Left ventricle myocardium inferior (tissue), 1 donor: ENCODE measurements at places on chromosomes 3 and 15. TPM values are rescaled to one million over a fixed set of nuclear protein-coding genes. Genes with fewer than 3 reads are reported as not detected.
A peak's percentile ranks its signal among the peaks of the same experiment; 100 is the strongest.

GRCh38 chr3:104909721-104910120 lies 457.0 kb upstream of the ALCAM start:
- H3K36me3 ChIP-seq: no peaks in the 10 kb centered on the region
- no peak for DNase-seq
- no peaks in the 10 kb centered on the region for H3K27me3 ChIP-seq
- no peak overlapping the region for H3K27ac ChIP-seq
- H3K4me1 ChIP-seq: peaks cover 3% of the 10 kb centered on the region

DNA sequence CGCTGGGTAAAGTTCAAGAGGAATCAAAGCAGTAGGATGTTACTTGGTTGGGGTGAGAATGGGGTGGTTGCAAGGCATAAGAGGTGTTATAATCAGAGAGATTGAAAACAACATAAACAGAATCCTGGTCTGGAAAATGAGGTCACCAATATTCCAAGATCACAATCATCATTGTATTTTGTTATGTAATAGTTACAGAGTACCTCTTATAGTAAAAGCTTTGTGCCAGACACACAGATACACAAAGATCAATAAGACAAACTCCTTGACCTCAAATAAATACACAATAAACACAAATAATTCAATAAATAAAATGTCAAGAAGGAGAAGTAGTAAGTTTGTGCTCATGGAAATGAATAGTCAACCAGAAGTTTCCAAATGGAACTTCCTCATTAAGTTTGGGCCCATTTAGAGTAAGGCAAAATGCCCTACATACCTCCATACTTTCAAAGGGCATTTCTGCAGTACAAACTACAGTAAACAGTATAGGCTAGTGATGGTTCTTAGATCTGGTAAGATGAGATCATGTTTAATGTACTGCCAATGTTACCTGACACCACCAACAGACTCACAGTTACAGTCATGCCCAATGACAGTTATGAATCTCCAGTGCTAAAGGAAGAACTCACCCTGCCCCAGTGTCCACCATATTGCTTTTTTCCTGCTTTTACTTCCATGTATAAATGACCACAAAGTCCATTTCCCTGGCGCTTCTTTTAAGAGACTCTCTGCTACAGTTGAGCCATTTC lies 93.4 kb downstream of the KCNMB2 start:
- peaks cover 3% of the 10 kb centered on the region for H3K4me1 ChIP-seq
- H3K36me3 ChIP-seq: no peaks in the 10 kb centered on the region
- H3K4me3 ChIP-seq: no peak overlapping the region
- DNase-seq: no peak
- no peaks in the 10 kb centered on the region for H3K27me3 ChIP-seq

DNA sequence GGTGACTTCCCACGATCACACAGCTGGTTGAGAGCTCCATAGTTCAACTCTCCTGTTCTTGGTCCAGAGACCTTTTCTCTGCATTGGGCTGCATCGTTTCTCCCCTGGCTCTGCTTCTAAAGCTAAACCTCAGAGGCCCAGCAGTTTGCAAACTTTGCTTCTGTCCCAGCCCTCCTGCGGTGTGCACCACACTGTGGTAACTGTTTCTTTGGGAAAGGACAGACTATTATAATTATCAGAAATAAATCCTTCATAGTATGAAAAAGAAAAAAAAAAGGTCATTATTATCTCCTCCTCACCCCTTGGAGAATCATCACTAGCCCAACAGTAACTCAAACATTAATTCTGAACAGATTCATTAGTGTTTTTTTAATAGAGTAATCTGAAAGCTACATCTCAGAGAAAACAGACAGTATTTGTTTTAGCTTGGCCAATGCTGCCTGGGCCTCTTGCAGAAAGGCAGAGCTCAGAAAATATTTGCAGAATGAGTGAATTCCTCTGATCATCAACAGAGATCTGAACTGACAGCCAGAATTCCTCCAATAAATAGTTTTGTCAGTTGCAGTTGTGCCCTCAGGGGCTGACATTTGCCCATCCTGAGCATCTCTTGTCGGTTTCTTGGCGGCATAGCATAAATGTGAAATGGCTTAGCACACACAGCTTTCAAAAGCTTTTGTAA lies 52.9 kb downstream of the BFSP2 start:
- H3K4me1 ChIP-seq: no peaks in the 10 kb centered on the region
- no peak overlapping the region for H3K4me3 ChIP-seq
- H3K27ac ChIP-seq: no peak overlapping the region
- DNase-seq: no peak
- H3K36me3 ChIP-seq: no peaks in the 10 kb centered on the region

DNA sequence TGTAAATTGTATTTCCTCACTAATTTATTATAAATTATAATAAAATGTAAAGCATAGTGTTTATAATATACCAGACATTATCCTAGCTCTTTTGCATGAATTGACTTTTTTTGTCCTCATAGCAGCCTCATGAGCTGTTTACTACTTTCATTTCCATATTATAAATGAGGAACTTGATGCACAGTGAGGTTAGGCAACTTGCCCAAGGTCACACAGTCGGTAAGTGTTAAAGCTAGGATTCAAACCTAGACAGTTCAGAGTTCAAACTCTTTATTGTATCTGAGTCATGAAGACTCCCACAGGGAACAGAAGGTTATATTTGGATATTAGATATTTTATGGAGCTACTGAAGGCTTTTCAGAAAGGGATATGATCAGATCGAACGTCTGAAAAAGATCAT lies 322.2 kb upstream of the SATB1 start:
- DNase-seq: no peak
- H3K4me1 ChIP-seq: no peaks in the 10 kb centered on the region
- no peak overlapping the region for H3K4me3 ChIP-seq
- H3K27me3 ChIP-seq: no peaks in the 10 kb centered on the region
- no peaks in the 10 kb centered on the region for H3K36me3 ChIP-seq

- H3K4me1 ChIP-seq: no peaks in the 10 kb centered on the region
- H3K4me3 ChIP-seq: no peak overlapping the region
- no peaks in the 10 kb centered on the region for H3K27me3 ChIP-seq
- H3K27ac ChIP-seq: no peak overlapping the region
- H3K36me3 ChIP-seq: no peaks in the 10 kb centered on the region
Measured at GRCh38 chr3:115487968-115488367, 135.3 kb upstream of the GAP43 start.

GRCh38 chr15:89502867-89503595 lies 6.6 kb upstream of the RHCG start:
- no peaks in the 10 kb centered on the region for H3K4me1 ChIP-seq
- peaks cover 75% of the 10 kb centered on the region for H3K27me3 ChIP-seq
- no peak overlapping the region for H3K4me3 ChIP-seq

- H3K4me3 ChIP-seq: no peak overlapping the region
- peaks cover 7% of the 10 kb centered on the region for H3K4me1 ChIP-seq
- no peaks in the 10 kb centered on the region for H3K27me3 ChIP-seq
- peaks cover 32% of the 10 kb centered on the region for H3K36me3 ChIP-seq
Measured at GRCh38 chr15:56232058-56232457, 11.6 kb downstream of the RFX7 start.

DNA sequence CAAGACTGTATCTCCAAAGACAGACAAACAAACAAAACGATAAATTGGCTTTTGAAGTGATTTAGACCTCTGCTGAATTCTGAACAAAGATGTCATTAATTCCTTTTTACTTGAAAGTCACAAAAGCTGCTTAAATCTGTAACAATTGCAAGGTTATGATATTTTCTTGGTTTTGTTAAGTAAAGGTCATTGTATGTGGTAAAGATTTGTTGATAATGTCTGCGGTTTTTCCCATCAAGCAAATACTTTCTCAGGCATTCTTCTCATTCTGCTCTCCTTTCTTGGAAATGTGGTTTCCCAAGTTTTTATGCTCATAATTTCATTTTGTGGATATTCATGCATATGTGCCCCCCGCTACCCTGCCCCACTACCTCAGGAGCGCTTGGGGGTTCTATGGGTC lies 116.5 kb downstream of the SLMAP start:
- no peak for DNase-seq
- H3K27ac ChIP-seq: no peak overlapping the region
- peaks cover 8% of the 10 kb centered on the region for H3K4me1 ChIP-seq
- no peaks in the 10 kb centered on the region for H3K27me3 ChIP-seq
- H3K4me3 ChIP-seq: no peak overlapping the region
- H3K36me3 ChIP-seq: peaks cover 31% of the 10 kb centered on the region

GRCh38 chr3:178067721-178068120 lies 468.5 kb upstream of the KCNMB2 start:
- H3K27ac ChIP-seq: no peak overlapping the region
- H3K4me3 ChIP-seq: no peak overlapping the region
- no peaks in the 10 kb centered on the region for H3K36me3 ChIP-seq
- H3K4me1 ChIP-seq: peaks cover 3% of the 10 kb centered on the region

The ZCWPW2 gene
- total RNA-seq: 2.2 TPM

GRCh38 chr3:123559040-123559861 lies 25.6 kb downstream of the HACD2 start:
- H3K27me3 ChIP-seq: no peaks in the 10 kb centered on the region
- no peaks in the 10 kb centered on the region for H3K4me1 ChIP-seq
- no peaks in the 10 kb centered on the region for H3K36me3 ChIP-seq
- no peak for DNase-seq
- no peak overlapping the region for H3K4me3 ChIP-seq

GRCh38 chr15:76512971-76513370 lies 176.4 kb downstream of the ISL2 start:
- H3K36me3 ChIP-seq: no peaks in the 10 kb centered on the region
- no peak overlapping the region for H3K27ac ChIP-seq

The C2CD4A gene
- total RNA-seq: not detected

GRCh38 chr3:144177649-144178048 lies 206.0 kb downstream of the DIPK2A start:
- no peaks in the 10 kb centered on the region for H3K27me3 ChIP-seq
- H3K4me3 ChIP-seq: no peak overlapping the region
- DNase-seq: no peak
- no peaks in the 10 kb centered on the region for H3K4me1 ChIP-seq

DNA sequence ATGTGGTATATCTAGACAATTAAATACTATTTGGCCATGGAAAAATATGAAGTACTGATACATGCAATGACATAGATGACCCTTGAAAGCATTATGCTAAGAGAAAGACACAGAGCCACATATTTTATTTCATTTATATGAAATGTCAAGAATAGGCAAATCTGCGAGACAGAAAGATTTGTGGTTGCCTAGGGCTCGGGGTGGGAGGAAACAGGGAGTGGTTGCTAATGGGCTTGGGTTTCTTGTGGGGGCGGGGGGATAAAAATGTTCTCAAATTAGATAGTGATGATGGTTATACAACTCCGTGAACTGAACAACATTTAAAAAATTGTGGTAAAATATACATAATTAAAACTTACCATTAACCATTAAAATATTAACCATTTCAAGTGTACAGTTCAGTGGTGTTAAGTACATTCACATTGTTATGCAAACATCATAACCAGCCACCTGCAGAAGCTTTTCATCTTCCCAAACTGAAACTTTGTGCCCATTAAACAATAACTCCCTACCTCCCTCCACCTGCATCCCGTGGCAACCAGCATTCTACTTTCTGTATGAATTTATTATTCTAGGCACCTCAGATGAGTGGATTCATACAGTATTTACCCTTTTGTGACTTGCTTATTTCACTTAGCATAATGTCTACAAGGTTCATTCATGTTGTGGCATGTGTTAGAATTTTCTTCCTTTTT lies 24.3 kb upstream of the ANP32A start:
- no peak overlapping the region for H3K4me3 ChIP-seq
- no peak overlapping the region for H3K27ac ChIP-seq
- peaks cover 9% of the 10 kb centered on the region for H3K4me1 ChIP-seq
- no peaks in the 10 kb centered on the region for H3K36me3 ChIP-seq

The GPR27 gene
- 7.3 TPM for total RNA-seq

The CPLX3 gene
- total RNA-seq: 1.2 TPM

The MME gene
- total RNA-seq: 2.8 TPM

DNA sequence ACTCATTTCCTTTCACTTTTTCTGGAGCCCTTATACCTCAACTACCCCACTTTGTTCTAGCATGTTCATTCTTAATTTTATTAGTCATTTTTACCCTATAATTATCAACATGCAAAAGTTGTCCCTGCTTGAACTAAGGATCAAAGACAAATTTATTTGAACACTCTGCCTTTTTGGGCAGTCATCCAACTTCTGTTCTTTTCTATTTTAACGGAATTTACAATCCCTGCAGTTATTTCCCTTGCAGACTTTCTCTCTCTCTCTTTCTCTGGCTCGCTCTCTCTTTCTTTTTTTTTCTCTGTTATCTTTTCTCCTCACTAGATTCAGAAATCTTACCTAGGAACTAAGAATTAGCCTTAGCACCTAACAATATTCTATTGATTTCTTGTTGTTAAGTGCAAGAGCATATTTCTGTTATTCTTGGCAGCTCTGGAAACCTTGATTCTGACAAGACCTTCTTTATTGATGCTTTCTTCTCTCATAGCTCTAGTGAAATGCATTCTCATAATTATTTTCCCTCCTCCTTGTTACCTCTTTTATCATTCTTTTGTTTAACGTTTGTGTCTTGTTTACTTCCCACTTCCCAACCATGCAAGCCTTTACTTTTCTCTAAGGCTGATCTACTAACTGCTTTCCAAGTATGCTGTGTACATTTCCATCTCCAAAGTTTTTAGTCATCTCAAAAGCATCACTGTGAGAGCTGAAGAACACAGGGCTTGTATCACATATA lies 951.6 kb downstream of the DIPK2A start:
- H3K4me1 ChIP-seq: no peaks in the 10 kb centered on the region
- no peak overlapping the region for H3K4me3 ChIP-seq
- no peaks in the 10 kb centered on the region for H3K27me3 ChIP-seq

GRCh38 chr3:73073091-73073707 lies 11.7 kb downstream of the EBLN2 start:
- no peaks in the 10 kb centered on the region for H3K27me3 ChIP-seq
- H3K4me1 ChIP-seq: peaks cover 37% of the 10 kb centered on the region
- H3K27ac ChIP-seq: no peak overlapping the region
- no peaks in the 10 kb centered on the region for H3K36me3 ChIP-seq
- DNase-seq: no peak

DNA sequence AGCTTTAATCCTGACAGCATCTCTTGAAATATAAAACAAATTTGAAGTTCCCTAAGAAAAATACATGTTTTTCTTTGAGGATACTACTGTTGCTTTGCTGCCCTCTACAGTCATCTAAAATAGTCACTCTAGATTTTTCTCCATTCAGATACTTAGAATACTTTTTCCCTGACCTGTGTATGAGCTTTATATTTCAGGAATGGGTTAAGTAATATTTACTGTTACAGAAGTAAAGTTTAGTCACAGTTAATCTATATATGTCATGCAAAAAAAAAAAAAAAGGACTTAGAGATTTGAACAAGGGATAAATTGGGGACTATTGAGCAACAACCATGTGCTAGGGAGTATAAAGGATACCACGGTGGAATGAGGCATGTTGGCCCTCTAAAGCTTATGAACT lies 8.8 kb downstream of the NECTIN3 start:
- DNase-seq: no peak
- no peak overlapping the region for H3K27ac ChIP-seq
- H3K27me3 ChIP-seq: no peaks in the 10 kb centered on the region
- H3K36me3 ChIP-seq: no peaks in the 10 kb centered on the region

- peaks cover 76% of the 10 kb centered on the region for H3K4me1 ChIP-seq
- DNase-seq: no peak
- no peak overlapping the region for H3K4me3 ChIP-seq
- peak overlapping the region; percentile 41 for H3K27ac ChIP-seq
- H3K36me3 ChIP-seq: no peaks in the 10 kb centered on the region
Measured at GRCh38 chr3:61914276-61914675, 352.9 kb downstream of the PTPRG start.
